Neural progenitor cell (in vitro differentiated cells): ENCODE measurements at places on chromosomes 2 and 18.

DNA sequence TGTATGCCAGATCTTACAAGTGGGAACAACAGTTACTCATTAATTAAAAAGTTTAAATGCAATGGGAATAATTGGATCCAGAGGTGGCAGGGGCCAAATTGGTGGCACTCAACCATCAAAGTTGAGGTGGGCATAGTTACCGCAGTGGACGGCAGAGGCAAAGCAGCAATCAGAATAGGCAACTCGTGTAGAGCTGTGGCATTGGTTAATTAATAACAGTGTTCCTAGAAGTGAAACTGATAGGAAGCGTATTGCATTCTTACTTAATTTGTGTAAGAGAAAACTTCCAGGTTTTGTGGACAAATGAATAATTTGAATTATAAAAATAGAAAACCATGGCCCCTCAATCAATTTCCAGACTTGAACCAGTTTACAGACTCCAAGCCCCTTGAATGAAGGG is 1068.2 kb upstream of the ACVR2A start:
- DNase-seq, result no peak

DNA sequence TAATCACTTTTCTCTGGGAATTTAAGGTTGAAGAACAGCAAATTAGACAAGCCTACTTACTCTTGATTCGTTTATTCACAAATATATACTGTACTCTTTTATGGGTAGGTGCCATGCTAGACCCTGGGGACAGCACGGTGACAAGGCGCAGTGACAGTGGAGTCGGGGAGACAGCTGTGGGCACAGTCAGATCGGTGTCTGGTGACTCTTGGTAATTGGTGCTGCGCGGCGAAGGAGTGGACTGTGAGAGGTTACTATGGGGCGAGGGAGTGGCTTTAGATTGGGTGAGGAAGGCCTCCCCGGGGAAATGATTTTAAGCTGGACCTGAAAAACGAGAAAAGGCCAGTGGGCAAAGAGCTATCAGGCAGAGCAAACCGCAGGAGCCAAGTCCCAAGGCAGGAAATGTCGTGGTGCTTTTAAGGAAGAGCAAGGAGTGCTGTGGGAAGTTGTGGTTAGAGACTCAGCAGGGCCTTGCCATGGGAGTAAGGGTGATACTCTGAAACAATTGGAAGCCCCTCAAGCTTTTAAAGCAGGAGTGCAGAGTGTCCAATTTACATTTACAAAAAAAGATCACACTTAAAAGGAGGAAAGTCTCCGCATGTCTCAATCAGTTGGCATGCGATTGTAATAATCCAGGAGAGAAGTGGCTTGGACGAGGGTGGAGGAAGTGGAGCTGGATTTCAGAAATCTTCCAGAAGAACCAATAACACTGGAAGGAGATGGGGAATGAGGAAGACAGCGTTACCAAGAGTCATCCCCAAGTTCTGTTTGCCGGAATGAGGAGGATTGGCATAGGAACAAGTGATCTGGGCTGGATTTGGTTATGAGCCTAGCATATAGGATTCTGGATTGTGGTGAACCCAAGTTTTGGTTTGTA is 36.1 kb upstream of the TXNDC2 start:
- DNase-seq, result peak; percentile 10

DNA sequence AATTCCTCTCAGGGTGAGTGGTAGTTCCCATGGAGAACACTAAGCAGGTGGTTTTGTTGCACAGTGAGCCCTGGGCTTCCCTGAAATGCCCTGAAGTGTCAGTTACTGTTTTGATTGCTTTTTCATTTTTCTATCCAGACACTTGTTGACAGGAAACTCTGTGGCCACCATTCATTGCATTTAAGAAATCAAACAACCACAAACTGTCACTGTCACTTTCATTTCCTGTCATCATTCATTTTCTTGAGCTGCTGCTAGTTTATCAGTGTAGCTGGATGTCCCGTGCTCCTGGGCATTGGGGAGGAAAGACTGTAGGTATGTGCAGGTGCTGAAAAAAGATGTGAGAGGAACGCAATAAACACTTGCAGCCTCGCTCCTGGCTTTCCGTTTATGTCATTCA is 891.6 kb upstream of the ZEB2 start:
- DNase-seq, result no peak

DNA sequence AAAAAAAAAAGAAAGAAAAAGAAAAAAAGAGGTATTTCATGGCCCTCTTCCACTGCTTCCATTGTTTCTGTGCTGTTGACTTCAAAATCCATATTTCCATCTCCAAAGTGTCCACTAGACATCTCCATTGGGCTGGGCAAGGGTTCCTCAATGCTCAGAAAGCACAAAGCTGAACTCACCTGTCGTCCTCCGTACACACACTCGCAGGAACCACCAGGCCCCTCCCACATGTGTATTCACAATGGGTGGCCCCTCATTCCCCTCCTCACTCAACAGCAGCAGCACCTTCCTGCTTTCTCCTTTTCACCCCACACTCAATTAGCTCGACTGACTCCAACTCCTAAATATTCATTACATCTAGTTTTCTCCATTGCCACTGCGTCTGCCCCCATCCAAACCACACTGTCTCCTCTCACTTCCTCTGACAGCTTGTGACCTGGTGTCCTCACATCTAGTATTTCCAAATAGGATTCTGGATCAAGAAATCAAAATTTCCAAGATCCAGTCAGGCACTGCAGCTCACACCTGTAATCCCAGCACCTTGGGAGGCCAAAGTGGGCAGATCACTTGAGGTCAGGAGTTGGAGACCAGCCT is 25.2 kb downstream of the OSBPL1A start:
- no peak for DNase-seq

- DNase-seq, result no peak
Observed at GRCh38 chr2:99490623-99491461, 1.0 kb upstream of the REV1 start.

DNA sequence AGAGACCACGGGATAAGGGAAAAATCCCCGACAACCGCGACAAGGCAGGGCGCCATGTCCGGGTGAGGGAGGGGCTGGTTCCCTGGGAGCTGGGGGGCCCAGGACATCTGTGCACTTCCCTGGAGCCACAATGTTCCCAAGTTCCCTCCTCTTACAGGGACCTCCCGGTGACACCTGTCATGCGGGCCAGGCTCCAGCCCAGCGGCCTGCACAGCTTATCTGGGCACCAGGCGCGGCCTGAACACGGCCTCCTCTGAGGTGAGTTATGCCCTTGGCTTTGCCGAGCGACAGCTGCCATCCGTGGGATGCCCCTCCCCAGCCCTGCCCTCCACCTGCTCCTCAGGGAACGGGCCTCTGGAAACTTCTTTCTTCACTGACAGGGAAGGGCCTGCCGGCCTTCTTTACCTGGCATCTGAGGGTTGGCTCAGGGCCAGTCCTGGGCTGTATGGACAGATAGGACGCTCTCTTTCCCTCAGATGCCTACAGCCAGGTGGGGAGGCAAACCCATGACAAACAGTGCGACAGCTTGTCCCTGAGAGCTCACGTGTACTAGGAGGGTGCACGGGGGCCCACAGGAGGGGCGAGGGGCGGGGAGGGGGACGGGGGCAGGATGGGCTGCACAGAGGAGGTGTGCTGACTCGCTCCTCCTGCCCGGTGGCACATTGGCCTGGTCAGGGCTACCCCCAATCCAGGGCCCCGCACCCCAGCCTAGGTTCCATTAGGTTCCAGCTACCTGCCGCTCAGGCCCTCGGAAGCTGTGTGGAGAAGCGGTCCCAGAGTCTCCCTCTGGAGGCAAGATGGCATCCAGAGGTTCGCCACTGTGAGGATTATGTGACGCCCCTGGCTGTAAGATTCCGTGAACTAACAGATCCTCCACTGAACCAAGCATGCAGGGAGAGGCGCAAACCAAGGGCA is 34.9 kb upstream of the HPCAL1 start:
- DNase-seq, result peak; percentile 35

GRCh38 chr18:24862201-24862816 is 401.9 kb downstream of the HRH4 start:
- peak; percentile 79 for DNase-seq

GRCh38 chr2:136246086-136246669 is 128.2 kb upstream of the CXCR4 start:
- DNase-seq, result peak; percentile 26

- peak; percentile 55 for DNase-seq
Observed at GRCh38 chr18:30271716-30272115, 770.8 kb downstream of the DSC3 start.

- DNase-seq, result no peak
Observed at GRCh38 chr2:12271589-12271984, 445.1 kb upstream of the TRIB2 start.

GRCh38 chr2:8219631-8220355 is 462.1 kb upstream of the ID2 start:
- no peak for DNase-seq

DNA sequence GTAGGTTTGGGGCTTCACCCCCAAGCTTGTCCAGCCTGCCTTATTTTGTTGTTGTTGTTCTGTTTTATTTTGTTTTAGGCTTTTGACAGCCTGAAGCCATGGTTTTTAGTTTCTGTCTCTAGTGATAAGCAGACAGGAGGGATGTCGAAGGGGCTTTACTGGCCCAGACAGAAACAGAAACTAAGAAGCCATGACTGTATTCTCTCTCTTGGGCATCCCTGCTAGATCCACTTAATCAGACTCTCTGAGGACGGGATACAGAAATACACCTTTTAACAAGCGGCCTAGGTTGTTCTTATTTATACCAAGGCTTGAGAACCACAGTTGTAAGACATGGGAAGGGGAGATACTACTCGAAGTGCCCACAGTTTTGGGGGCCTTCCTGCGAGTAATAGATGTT is 330.9 kb downstream of the SLC8A1 start:
- no peak for DNase-seq

DNA sequence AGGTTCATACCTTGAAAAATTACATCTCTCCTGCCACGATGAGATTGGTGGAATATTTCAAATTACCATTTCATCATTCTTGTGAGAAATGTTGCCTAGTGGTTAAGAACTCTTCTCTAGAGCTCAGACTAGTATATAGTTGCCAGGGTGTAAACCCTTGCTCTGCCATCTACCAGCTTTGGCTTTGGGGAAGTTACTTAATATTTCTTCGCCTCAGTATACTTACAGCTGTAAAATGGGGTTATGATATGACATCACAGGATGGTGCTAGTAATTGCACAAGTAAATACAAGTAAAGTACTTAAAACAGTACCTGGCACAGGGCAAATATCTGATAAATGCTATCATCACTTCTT is 1.5 kb downstream of the SPOPL start:
- DNase-seq, result no peak

- DNase-seq, result no peak
Observed at GRCh38 chr2:201913201-201913600, 106.9 kb downstream of the CDK15 start.

- no peak for DNase-seq
Observed at GRCh38 chr2:171512683-171513195, 9.5 kb upstream of the CYBRD1 start.

GRCh38 chr2:222518570-222519381 is 94.4 kb downstream of the SGPP2 start:
- peak; percentile 27 for DNase-seq

GRCh38 chr18:38458698-38459097 is 893.1 kb upstream of the CELF4 start:
- DNase-seq, result no peak

DNA sequence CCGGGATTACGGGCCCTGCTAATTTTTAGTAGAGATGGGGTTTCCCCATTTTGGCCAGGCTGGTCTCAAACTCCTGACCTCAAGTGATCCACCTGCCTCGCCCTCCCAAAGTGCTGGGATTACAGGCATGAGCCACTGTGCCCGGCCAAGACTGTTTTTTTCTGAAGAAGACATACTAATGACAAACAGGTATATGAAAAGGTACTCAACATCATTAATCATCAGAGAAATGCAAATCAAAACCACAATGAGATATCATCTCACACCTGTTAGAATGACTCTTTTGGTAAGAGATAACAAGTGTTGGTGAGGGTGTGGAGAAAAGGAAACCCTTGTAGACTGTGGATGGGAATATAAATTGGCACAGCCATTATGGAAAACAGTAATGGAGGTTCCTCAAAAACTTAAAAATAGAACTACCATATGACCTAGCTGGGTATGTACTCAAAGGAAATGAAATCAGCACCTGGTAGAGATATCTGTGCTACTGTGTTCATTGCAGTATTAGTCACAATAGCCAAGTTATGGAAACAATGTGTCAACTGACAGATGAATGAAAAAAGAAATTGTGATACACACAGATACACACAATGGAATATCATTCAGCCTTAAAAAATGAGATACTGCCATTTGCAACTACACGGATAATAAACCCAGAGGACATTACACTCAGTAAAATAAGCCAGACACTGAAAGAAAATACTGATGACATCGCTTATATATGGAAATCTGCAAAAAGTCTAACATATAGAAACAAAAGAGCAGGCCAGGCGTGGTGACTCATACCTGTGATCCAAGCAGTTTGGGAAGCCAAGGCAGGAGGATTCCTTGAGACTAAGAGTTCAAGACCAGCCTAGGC is 20.8 kb downstream of the SOS1 start:
- no peak for DNase-seq

DNA sequence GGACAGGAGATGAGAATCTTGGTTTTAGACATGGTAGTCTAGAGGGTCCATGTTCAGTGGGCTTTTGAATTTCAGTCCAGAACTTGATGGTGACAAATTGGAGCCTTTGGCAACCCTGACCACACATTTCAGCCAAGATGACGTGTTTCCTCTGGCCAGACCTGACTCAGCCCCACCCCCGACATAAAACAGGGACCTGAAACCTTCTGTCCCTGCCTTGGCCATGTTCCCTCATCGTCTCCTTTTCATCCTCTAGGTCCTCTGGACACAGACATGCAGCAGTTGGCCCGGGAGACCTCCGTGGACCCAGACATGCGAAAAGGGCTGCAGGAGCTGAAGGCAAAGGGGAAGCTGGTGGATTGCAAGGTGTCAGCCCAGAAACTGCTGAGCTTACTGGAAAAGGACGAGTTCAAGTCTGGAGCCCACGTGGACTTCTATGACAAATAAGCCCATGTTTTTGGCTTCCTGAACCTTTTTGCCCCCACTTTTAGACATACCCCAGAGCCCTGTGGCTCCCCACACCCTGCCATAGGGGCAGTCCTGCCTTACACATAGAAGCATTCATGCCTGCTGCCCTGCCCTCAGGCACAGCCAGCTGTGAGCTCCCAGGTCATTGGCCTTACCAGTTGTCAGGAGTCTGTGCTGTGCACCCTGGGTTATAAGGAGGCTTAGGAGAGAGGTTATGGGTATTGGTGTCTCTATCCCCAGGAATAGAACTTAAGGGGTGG is 4.0 kb downstream of the SPR start:
- DNase-seq, result no peak

- no peak for DNase-seq
Observed at GRCh38 chr2:43455731-43456642, 139.9 kb downstream of the THADA start.
